ENCODE measurements at places on chromosomes 6 and 20. TPM values are rescaled to one million over a fixed set of nuclear protein-coding genes. Genes with fewer than 3 reads are reported as not detected.

DNA sequence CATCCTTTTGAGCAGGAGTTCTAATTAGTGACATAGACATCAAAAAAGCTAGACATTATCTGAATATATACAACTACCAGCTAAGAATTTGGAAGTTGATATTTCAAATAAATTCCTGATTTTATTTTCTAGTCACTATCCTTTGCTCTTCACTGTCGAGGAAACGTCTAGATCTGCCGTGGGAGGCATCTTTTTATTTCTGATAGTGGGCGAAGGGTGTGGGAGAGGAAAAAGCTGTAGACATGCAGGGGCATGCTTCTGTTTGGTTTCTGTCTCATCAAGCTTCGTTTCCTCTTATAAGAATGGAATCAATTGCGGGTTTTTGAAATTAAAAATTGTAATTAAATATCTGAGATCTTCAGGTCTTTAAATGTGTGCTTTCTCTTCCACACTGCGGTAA is 16.2 kb upstream of the C6orf118 start:
- no peak for DNase-seq

GRCh38 chr6:8627085-8627861 is 191.9 kb upstream of the SLC35B3 start:
- no peak for DNase-seq

Gene FAM162B
- 1.1 TPM for total RNA-seq

- DNase-seq: no peak
Observed at GRCh38 chr6:162871966-162872365, 144.2 kb downstream of the PACRG start.

DNA sequence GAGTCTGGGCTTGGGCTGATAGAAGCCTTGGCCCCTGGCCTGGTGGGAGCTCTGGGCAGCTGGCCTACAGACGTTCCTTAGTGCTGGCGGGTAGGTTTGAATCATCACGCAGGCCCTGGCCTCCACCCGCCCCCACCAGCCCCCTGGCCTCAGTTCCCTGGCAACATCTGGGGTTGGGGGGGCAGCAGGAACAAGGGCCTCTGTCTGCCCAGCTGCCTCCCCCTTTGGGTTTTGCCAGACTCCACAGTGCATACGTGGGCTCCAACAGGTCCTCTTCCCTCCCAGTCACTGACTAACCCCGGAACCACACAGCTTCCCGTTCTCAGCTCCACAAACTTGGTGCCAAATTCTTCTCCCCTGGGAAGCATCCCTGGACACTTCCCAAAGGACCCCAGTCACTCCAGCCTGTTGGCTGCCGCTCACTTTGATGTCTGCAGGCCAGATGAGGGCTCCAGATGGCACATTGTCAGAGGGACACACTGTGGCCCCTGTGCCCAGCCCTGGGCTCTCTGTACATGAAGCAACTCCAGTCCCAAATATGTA is 957 bp upstream of the VEGFA start:
- no peak for DNase-seq

DNA sequence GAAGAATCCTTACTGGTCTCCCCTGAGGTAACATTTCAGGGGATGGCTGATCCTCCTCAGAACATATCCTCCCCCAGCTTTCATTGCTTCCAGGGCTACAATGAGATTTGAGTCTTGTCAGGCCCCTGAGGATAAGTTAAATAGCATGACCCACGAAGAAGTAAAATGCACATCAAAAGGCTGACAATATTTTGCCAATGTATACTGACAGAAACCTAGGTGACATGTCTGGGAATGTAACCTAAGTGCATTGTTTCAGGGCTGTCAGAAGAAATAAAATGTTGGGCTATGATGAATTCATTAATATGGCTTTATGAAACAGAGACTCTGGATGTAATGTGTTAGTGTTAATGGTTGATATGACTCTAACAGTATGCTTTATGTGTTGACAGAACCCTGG is 471.5 kb downstream of the HDGFL1 start:
- DNase-seq: no peak

- no peak for DNase-seq
Observed at GRCh38 chr6:34213772-34214171, 22.9 kb upstream of the HMGA1 start.

DNA sequence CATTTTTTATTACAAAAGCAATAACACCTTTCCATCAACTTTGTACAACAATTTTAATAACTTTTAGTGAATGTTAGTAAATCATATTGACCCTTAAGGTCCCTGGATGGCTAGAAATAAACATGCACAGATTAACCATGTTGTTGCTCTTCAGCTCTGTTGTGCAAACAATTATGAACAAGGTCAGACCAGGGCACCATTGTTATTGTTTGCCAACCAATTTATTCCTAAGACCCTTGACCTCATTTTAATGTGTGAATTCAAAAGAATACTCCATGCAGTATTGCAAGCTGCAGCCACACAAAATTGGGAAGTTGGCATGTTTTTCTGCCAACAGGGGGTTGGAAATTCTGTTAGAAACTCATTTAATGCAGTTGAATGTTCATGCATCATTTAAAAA is 426.6 kb upstream of the MAP3K7 start:
- no peak for DNase-seq

All from mesothelial cell of epicardium (in vitro differentiated cells).